ENCODE measurements at places on chromosomes 4 and X. TPM values are rescaled to one million over a fixed set of nuclear protein-coding genes. Genes with fewer than 3 reads are reported as not detected.

TRPC3 gene
- under 0.01 TPM for total RNA-seq

TEC gene
- 1.3 TPM for total RNA-seq

SULT1E1 gene
- total RNA-seq, result 2.3 TPM

FAT4 gene
- 47.4 TPM for total RNA-seq

FAM53A gene
- 1.4 TPM for total RNA-seq

GLRA3 gene
- not detected for total RNA-seq

ATP8A1 gene
- total RNA-seq, result 66.1 TPM

DRD5 gene
- total RNA-seq, result not detected

RBM41 gene
- 9.5 TPM for total RNA-seq

HERC6 gene
- 5.4 TPM for total RNA-seq

ITIH6 gene
- total RNA-seq, result not detected

NCAPG gene
- 8.9 TPM for total RNA-seq

PABPC1L2A gene
- not detected for total RNA-seq

COX7B2 gene
- not detected for total RNA-seq

CLTRN gene
- total RNA-seq, result not detected

PNMA6F gene
- not detected for total RNA-seq

GRID2 gene
- total RNA-seq, result not detected

NLRP2B gene
- under 0.01 TPM for total RNA-seq

FMR1NB gene
- total RNA-seq, result not detected

SPCS3 gene
- 108 TPM for total RNA-seq

ARHGAP6 gene
- 0.39 TPM for total RNA-seq

ASB11 gene
- total RNA-seq, result under 0.01 TPM

DCAF8L2 gene
- not detected for total RNA-seq

CPZ gene
- not detected for total RNA-seq

HUWE1 gene
- 65.9 TPM for total RNA-seq

CENPVL2 gene
- not detected for total RNA-seq

PPP4R3C gene
- not detected for total RNA-seq

MTTP gene
- not detected for total RNA-seq

STK32B gene
- total RNA-seq, result 22.5 TPM

SOWAHD gene
- total RNA-seq, result not detected

TDO2 gene
- total RNA-seq, result not detected

MAB21L2 gene
- total RNA-seq, result 0.13 TPM

ENPEP gene
- total RNA-seq, result under 0.01 TPM

KCNIP4 gene
- total RNA-seq, result not detected

All from dermis microvascular lymphatic vessel endothelial cell (primary cell).